ENCODE measurements at places on chromosomes 3 and 15.

DNA sequence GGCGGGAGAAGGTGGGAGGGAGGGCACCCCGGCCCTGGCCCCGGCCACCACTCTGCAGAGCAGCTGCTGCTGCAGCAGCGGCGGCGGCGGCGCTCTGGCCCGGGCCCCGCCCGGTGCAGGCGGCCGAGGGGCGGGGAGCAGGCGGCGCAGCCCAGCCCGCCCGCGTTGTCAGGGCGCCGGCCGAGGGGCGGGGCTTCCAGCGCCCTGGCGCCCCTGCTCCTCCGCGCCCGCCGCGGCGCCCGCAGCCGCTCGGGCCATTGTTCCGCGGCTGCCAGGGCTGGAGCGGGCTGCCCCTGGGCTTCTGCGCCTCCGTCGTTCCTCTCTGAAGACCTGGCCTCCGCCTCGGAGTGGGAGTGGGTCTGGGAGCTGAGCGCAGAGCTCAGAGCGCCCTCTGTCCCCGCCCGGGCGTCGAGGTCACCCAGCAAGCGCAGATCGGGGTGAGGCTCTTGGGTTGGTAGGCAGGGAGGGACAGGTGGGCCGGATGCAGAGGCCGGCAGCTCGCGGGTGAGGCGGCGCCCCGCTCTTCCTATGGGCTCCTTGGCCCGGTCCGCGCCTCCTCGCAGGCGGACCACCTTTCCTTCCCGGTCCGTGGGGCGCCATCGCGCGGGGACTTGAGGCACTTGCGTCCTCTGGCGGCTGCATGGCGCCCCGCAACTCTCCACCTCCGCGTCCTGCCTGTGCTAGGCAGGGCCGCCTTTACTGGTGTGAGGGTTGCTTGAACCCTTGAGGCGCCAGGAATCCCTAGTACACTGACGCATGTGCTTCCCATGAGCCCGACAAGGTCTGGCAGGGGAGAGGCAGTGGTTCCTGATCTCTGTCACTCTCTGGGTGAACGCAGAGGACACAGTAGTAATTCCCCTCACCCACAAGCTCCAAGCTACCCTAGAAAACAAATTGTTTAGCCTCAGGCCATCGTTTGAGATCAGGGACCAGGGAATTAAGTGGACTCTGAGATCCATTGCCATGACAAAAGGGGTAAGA is at the start of gene LPCAT4:
Gene LPCAT4, minus strand, starts transcription at position 96 of the 981 bp plus-strand sequence. CDS start 96 bp downstream, outside the sequence.
- DNase-seq: peak; percentile 83

- no peak for DNase-seq
Measured at GRCh38 chr3:126548556-126549466, 9.9 kb downstream of the C3orf22 start.

DNA sequence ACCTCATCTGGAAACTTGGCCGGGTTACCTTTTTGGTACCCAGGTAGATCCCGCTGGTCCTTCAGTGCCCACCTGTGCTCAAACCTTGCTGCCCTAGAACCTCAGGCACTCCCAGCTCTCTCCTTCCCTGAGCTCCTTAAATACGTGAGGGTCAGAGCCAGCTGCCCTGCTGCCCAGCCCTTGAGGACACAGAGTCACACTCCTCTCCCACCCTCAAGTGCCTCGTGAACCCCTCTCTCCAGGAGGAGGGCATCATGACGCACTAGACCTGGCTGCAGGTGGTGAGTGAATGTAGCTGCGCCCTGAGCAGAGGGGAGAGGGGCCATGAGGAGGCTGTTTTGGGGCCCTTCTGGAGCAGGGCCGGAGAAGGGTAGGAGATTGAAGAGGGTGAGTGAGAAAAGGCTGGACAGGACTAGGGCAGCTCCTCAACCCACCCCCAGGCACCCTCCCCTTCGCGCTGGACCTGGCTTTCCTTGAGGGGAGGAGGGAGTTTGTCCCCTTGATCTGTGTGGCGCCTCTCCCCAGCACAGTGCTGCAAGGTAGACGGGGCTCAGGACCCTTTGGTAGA is 941 bp downstream of the SLC12A8 start:
- no peak for DNase-seq

DNA sequence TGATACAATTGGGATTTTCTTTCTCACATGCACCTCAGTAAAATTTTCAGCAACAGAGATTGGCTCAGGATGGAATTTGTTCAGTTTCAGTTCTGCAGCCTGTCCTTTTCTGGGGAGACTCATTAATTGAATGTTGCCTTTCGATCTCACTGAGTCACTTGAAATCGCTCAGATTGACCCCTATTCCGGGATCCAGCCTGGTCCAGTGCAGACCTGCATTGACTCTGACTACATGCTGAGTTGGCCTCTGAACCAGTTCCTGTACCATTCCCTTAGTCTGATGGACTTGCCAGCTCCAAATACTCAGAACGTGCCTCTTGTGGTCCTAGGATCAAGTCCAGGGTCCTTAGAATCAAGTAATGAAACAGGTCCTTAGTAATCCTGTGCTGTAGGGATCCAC is 9.4 kb downstream of the IGF1R start:
- no peak for DNase-seq

DNA sequence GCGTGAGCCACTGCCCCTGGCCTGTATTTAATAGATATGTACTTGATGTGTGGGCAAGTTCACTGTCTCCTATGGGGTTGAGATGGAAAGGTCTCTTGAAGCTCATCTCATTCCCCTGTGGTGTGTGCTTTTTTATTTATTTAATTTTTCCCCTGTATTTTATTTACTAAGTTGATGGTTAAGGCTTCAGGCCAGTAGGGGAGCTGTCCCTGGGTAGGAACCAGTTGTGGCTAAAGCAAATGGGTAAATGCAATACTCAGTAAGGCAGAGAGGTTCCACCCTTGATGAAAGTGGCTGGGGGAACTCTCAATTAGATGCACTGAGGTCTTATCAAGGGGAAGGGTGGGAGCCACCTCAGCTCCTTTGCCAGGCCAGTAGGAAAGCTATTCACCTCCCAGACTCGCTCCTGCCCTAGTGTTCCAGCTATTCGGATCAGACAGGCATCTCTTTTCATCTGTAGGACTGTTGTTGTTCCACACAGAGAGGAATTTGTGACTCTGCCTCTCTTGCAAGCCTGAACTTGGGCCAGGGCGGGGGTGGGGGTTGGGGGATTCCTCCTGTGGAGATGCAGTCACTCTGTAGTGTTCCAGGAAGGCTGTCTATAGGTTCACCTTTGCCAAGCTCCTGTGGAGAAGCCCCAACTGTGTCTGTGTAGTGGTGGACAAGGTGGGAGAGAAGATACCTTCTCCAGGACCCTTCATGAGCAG is 26.1 kb downstream of the PCCB start:
- DNase-seq: no peak

- no peak for DNase-seq
Measured at GRCh38 chr3:104044002-104044401, 1322.7 kb upstream of the ALCAM start.

- peak; percentile 42 for DNase-seq
Measured at GRCh38 chr15:67884514-67885174, 44.8 kb upstream of the RNU6-1 start.

GRCh38 chr15:100988857-100989256 is 69.7 kb downstream of the LRRK1 start:
- DNase-seq: no peak

DNA sequence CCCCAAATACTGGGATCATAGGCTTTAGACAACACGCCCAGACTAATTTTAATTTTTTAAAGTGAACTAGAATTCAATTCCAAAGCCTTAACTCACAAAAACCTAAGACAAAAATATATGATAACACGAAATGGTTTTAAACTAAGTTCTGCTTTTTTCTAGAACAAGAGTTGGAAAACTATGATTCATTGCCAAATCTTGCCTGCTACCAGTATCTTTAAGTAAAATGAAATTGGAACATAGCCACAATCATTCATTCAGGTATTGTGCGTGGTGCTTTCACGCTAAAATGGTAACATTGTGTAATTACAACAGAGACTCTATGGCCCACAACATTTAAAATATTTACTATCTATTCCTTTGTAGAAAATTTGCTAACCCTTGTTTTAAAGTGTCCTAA is 488.0 kb upstream of the ZNF385D start:
- DNase-seq: no peak

DNA sequence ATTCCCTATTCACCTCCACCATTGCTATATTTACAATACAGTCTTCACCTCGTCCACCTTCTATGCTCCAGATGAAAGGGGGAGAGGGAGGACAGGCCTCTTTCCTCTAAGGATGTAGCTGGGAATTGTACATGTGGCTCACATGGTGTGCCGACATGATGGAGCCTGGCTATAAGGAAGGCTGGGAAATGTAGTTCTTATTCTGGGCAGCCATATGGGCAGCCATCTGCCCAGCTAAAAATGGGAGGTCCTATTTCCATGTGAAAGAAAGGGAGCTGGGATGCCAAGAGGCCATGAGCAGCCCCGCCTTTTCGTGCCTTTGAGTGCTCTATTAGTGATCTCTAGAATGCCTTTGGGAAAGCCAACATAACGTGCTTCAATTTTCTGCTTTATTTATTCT is 27.1 kb upstream of the MGLL start:
- DNase-seq: no peak

DNA sequence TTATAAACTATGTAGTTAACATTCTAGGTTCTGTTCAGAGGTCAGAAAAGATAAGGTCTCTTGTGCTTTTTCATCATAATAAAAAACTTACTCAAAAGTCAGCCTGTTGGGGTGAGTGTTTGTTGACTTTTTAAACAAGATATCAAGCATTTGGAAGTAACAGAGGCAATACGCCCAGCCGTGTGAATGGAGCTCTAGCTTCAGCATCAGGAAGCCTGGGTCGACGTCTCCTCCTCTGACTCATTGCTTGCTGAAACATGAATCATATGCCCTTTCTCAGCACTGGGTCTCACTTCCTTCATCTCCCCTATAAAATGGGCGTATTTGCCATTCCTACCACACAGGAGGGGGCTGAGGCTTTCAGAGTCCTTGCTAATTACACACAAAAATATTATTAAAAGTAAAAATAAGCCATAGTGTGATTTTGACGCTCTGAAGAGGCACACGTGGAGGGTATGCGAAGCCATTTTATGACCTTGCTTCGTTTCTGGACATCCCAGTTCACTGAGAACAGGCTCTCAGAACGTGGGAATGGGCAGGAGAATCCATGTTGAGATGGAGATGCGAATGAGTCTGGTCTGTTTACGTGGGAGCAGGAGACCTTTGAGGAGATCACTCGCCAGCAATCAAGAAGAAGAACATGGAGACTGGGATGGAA is 220.8 kb upstream of the TPRG1 start:
- DNase-seq: peak; percentile 31

- no peak for DNase-seq
Measured at GRCh38 chr3:14485981-14486380, 54.2 kb downstream of the GRIP2 start.

- no peak for DNase-seq
Measured at GRCh38 chr3:55683666-55684270, 196.7 kb upstream of the WNT5A start.

DNA sequence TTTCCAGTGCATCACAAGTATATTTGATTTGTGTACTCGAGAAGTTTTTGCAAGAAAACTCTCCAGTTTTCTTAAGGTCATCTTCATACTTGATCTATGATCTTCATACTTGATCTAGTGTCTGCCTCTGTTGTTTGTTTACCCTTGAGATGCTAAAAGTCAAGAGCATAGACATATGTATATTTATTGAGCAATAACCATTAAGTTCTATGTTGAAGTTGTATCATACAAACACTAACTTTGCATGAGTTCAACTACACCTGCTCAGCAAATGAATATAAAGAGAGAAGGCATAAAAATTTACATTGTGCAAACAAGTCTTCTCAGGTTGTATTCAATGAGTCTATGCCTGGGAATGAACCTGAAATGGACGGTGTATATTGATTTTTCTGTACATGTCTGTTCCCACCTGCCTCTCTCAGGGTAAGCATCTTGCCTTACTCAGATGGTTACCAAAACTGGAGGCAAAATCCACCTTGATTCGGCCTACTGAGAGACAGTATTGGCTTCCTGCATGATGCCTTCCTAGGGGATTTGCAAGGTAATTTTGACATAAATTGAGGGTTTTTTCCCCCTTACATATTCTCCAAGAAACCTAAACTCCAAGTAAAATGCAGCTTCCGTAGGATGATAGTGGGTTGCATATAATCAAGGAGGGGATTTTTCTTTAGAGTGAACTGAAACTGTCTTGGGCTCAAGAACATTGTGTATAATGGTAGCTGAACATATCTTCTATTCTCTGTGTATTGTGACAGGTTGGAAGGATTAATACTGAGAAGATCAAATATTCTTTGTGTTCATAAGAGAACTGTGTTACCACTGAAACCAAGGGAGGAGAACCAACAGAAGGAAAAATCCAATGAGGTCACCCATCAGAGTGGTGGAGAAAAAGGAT is 110.4 kb downstream of the FILIP1L start:
- no peak for DNase-seq

DNA sequence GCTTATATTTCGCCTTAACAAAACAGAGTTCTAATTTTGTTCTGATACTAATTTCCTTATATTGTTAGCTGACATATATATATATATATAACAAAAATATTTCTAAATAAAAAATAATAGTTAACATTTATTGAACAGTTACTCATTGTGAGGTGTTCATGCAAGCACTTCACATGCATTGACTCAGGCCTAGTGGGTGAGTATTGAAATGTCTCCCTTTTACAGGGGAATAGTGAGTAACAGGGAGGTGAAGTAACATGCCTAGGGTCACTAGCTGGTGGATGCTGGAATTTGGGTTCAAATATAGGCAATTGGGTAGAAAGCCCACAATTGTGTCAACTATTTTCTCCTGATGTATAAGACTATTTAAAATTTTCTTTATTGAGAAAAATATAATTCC is 102.6 kb upstream of the ZPLD1 start:
- DNase-seq: no peak

DNA sequence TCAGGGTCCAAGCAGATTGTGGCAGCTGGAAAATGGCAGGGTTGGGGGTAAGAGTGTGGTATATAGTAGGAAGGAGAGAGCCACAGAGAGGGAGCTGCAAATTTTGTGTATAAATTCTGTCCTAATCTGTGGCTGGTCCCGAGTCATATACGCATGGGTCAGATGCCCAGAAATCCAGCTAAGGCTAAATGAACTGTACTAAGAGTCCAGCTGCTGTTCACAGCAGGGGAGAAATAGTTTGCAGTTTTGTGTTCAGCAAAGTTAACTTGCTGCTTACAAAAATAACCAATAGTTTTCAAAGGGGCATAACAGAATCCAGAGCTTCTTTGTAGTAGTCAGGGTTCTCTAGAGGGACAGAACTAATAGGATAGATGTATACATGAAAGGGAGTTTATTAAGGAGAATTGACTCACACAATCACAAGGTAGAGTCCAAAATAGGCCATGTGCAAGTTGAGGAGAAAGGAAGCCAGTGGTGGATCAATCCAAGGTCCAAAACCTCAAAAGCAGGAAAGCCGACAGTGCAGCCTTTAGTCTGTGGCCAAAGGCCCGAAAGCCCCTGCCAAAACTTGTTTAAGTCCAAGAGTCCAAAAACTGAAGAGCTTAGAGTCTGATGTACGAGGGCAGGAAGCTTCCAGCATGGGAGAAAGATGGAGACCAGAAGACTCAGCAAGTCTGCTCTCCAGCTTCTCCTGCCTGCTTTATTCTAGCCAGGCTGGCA is 146.1 kb upstream of the KBTBD8 start:
- DNase-seq: no peak
